SW480 (cell line): ENCODE measurements at places on chromosomes 5 and 9.

GRCh38 chr9:35374436-35374835 is 115.5 kb upstream of the RUSC2 start:
- DNase-seq = no peak

DNA sequence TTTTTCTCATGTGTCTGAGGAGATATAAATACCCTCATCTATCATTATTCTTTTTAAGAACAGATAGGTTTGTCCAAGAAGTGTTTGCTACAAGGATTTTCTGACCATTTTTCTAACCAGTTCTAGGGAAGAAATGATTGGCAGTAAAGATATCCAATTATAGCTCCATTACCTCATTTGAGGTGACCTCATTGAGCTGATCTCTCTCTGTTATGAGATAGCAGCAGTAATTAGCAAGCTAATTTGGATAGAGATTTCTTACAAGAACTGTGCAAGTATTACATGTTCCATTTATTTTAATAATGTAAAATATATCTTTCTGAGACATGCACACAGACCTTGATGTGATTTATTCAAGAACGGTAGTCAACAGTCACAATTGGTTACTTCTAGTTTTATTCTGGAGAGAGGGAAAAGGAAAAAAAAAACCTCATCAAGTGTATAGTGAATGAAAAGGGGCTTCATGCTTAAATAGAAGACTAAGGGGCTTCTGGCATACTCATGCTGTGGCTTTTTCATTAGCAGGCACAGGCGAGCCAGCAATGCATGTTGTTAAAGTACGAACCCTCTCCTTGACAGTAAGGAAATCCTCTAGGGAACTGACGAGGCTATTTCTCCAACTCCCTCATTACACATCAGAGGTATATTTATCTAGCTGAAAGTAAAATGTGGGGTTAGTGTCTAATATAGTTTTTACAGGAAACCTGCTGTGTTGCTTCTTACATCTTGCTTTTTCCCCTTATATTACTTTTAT is 127.3 kb downstream of the NUDT12 start:
- DNase-seq = no peak

- no peak for DNase-seq
These were observed 36.8 kb upstream of the SHOC1 start for GRCh38 chr9:111831371-111832108.

DNA sequence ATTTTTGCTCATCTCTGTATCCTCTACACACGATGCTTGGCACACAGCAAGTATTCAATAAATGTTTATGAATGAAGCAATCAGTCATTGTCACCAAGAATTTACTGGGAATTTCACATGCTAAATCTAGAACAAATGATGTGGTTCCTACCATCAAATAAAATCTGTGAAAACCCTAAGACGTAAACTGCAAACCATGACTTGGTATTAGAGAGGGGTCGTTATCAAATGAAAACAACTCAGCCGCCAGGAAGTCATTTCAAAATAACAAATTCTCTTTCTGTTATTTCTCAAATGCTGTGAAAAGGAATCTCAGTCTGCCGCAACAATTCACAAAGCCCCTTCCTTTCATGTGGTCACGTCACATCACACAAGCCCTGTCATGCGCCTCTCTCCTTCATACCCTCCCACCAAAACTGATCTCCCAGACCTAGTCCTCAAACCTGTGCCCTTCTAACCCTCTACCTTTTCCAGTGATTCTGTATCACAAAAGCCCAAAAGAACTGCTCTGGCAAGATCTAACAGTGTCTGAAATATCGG is 173.6 kb downstream of the DEPDC1B start:
- peak; percentile 11 for DNase-seq

DNA sequence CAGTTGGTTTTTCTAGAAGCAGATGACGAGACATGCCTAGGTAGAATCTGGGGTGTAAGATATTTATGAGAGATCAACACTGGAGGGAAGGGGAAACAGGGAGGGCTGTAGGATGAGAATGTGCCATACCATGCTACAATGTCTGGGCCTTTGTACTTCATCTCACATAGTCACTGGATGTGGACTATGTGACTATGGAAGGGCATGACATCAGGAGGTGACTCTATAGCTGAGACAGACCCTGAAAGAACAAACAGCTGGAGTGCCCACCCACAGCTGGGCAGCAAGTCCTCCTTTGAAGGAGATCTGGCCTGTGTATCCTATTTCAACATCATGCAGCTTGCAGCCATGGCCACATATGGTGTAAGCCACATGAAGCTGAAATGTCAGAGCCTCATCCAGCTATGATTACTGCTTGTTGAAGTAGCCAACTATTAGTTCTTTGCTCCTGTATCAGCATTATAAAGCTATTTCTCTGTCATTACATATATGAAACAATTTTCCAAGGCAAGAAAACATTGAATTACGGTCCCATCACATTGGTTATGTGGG is 46.2 kb upstream of the KIF2A start:
- DNase-seq = no peak

GRCh38 chr9:128201441-128202369 is 1.5 kb upstream of the DNM1 start:
- no peak for DNase-seq

DNA sequence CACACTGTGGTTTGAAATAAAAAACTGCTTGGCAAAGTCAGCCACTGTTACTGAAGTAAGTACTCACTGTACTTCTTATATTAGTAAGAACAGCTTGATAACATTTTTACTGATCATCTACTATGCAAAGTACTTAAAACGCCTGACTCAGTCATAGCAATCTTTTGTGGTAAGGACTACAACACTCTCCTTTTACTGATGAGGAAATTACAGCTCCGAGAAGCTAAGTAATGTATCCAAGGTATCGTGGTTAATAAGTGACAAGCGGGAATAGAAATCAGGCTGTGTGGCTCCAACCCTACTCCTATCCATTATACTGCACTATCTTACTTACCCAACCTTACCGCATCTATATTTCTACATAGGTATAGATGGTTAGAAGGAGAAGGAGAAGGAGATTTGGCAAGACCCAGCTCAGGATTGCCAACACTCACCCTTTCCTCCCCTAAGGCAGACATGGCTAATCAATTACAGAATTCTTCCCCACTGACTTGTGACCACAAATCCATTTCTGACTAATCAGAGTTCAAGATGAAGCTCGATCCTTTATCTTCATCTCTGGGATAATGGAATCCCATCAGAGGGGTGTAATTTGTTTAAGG is 281.4 kb downstream of the SPOCK1 start:
- DNase-seq = no peak

- DNase-seq = no peak
These were observed at the start of gene DIPK1B for GRCh38 chr9:136711751-136712689. Gene DIPK1B, plus strand, starts transcription at chr9:136712572. Its CDS starts 94 bp downstream, at chr9:136712666.

- DNase-seq = no peak
These were observed 259.8 kb upstream of the ADAMTS16 start for GRCh38 chr5:4880304-4880741.

- no peak for DNase-seq
These were observed 332.0 kb downstream of the TRIM32 start for GRCh38 chr9:117018966-117019617.

GRCh38 chr5:93417490-93417889 is 163.5 kb downstream of the NR2F1-AS1 start:
- DNase-seq = no peak

DNA sequence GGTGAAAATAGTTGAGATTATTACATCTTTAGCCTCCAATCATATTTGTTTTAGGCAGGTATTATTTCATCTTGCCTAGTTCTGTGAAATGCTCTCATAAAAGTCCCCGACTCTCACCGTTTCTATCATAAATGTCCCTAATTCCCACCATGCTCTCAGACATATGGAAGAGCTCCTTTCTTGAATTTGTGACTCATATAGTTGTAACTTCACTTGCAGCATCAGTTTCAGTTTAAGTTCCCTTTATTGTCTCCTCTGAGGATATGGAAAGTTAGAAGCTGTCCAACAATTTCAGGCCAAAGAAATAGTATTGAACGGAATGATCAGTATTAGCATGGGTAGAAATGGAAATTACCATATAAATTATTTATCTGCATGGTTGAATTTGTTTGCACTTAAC is 187.5 kb upstream of the NR4A3 start:
- no peak for DNase-seq

DNA sequence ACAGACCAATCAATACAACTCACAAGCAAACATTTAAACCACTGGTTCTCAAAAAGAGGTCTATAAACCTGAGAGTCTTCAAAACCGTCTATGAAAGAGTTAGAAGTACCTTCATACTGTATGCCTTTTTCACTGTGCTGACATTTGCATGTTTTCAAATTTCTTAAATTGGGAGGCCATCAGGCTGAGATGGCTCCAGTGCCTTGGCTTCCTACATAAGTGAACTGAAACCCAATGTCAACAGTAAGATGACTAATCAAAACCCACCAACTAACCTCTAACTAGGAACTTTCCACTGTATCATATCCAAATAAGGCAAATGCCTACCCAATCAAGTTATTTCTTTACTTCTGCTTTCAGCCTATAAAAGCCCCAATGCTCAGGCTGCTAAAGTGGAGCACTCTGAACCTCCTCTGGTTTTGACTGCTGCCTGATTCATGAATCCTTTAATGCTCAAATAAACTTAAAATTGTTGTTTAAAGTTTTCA is 35.1 kb downstream of the FAM13B start:
- no peak for DNase-seq

- no peak for DNase-seq
These were observed 320.0 kb downstream of the DNAH5 start for GRCh38 chr5:13624283-13625074.

GRCh38 chr5:81516091-81516490 is 122.2 kb upstream of the ACOT12 start:
- no peak for DNase-seq
